Spleen (tissue), 13 donors: ENCODE measurements at places on chromosomes 11 and 22.

GRCh38 chr11:16804104-16804947 lies 65.9 kb downstream of the C11orf58 start:
- DNase-seq, result peak; percentile 66

- no peak for DNase-seq
These were observed 17.1 kb upstream of the SYTL2 start for GRCh38 chr11:85827748-85828639.

DNA sequence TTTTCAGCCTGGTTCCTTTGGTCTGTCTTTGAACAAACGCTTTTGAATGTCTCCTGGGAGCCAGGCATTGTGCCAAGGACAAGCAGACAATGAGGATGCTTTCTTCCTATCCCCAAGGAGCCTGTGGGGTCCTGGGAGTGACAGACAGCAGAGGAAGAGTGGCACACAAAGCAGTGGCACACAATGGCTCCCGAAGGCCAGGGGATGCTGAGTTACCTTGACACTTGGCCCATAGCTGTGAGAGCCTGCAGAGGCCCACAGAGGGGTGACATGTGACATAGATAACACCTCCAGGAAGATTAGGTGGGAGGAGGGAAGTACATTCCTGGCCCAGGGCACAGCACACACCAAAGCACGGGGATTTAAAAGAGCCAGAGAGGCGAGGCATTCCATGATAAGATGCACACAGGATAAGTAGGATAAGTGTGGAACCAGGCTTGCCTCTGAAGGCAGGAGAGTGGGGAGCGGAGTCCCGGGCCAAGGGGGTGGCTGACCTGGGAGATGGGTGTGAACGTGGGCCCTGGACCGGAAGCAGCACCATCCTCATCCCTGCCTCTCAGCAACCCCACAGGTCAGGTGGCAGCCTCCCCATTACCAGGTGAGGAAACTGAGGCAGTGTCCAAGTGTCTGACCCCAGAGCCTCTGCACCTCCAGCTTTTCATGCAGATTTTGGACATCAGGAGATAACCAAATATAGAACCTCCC lies 6.3 kb downstream of the UPB1 start:
- peak; percentile 41 for DNase-seq

- no peak for DNase-seq
These were observed 106.8 kb downstream of the CCDC83 start for GRCh38 chr11:85961930-85962363.

DNA sequence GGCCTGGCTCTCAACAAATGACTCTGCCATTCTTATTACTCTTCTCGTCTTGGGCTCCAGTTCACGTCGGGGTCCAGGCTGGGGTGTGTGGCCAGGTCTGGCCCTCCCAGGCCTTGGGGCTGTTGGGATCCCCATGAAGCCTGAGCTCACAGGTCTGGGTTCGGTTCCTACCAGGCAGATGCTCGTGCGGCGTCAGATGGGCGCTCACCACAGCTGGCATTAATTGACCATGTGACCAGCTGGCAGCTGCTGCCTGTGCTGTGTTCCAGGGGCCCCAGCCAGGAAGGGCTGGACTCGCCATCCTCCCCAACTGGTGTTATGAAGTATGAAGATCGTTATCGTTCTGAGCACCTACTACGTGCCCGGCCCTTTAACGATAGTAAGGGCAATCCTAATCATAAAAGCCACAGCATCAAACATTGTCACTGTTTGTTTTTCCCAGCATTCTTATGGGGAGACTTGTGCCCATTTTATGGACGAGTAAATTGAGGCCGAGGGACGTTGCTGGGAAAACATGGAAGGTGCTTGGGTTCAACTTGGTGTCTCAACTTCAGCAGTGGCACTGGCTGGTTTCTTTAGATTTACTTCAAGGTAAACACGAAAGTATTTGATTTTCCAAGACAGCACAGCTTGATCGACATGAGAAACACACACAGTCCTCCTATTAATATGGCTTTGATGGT lies 26.8 kb upstream of the CACNG2 start:
- DNase-seq, result no peak

DNA sequence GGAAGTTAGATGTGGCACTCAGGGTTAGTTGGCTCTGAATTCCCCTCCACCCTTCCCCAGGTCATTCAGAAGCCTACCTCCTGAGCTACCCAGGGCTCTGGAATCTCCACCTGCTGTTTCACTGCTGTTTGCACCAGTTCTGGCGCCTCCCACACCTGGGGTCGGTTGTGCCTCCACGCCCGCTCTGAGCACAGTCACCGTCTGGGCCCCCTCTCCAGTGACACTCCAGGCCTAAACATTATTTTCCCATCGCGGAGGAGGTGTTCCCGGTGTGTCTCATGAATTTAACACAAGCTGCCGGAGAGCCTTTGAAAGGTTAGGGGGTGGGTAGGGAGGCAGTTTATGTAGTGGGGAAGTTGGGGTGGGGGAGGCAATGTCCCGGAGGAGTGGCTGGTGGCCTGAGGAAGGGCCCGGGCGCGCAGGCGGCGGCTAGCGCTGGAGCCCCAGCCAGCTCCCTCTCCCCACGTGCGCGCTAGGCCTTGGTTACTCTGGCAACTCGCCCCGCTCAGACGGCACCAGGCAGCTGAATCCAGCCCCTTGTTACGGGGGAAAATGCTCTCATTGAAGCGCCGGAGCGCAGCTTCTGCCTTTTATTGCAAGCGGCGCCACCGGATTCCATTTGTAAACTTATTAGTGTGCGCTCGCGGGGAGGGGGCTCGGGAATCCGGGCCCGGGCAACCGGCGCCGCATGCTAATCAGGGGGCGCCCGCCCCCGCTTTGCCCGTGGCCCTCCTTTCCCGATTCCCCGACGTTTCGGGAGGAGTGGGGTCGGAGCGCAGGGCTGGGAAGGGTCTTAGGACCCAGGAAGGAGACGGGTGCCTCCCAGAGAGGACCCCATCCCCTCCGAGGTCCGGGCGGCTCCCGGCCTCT lies 52.4 kb downstream of the GRIK4 start:
- peak; percentile 67 for DNase-seq

- DNase-seq, result no peak
These were observed 45.4 kb downstream of the CASP12 start for GRCh38 chr11:104852811-104853210.

- DNase-seq, result no peak
These were observed 89.6 kb upstream of the ARHGAP32 start for GRCh38 chr11:129281471-129282415.

DNA sequence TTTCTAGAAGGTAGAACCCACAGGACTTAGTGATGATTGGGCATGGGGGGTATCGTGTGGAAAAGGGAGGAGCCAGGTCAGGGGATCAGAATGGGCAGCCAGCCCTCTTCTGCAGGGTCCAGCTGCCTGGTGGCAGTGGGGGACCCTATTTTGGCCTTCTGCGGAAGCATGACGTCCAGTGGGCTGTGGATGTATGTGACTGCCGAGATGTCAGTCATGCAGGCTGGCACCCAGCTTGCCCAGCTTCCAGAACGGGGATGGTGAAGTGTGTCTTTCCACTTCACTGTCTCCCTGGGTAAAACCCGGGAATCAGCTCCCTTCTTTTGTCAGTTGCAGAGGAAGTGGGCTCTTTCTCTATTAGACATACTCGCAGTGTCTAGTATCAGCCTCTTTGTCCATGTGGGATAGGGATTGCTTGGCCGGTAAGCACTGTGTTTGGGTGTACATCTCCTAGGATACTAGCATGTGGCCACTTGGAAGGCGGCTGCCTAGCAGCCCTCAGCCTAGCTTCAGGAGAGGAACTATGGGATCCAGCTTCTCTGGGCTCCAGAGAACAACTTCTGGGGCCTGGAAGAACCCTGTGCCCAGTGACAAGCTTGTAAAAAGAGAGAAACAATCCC lies 51.4 kb downstream of the GRIK4 start:
- DNase-seq, result peak; percentile 48
